MV-4-11 (cell line): ENCODE measurements at places on chromosomes 5 and 9.

DNA sequence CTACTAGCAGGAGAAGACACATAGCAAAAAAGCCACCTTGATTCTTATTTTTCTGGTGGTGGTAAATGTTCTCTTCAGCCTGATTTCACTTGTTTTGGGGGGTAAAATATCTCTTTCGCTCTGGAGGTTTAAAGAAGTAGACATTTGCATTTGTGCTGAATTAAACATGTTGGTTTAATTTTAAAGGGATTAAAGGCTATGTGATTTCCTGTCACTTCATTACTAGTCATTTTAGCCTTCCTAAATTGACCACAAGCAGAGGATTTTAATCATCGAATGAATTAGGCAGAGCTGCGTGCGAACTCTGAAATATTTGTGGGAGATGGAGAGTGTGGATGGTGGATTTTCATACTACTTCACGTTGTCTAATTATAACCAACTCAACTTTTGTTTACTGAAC, 4.8 kb downstream of the RASGRF2 start:
- no peak for DNase-seq

DNA sequence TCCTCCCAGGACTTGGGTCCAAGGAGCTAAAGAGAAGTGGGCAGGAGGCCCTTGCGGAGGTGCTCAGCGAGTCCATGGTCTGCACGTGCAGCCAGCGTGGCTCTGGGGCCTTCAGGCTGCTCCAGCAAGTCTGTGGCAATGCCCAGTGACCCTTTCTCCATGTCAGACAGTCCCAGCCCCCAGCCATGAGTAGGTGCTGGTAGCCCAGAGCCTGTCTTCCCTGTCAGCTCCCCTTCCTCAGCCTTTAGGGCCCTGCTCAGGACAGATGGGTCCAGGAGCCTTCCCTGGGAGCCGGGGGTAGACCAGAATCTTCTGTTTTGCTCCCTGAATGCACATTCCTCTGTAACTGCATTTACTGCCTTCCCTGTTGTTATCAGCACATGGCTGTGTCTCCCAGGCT, 147.2 kb upstream of the IRX2 start:
- no peak for DNase-seq

- peak; percentile 65 for DNase-seq
These were observed 68.9 kb downstream of the FAT2 start for GRCh38 chr5:151522226-151522625.

- no peak for DNase-seq
These were observed 471.5 kb downstream of the HINT1 start for GRCh38 chr5:130693509-130693908.

GRCh38 chr5:151897896-151898295, 26.8 kb downstream of the GLRA1 start:
- DNase-seq: no peak

GRCh38 chr9:35854091-35854762, 16.0 kb downstream of the OR13J1 start:
- no peak for DNase-seq

DNA sequence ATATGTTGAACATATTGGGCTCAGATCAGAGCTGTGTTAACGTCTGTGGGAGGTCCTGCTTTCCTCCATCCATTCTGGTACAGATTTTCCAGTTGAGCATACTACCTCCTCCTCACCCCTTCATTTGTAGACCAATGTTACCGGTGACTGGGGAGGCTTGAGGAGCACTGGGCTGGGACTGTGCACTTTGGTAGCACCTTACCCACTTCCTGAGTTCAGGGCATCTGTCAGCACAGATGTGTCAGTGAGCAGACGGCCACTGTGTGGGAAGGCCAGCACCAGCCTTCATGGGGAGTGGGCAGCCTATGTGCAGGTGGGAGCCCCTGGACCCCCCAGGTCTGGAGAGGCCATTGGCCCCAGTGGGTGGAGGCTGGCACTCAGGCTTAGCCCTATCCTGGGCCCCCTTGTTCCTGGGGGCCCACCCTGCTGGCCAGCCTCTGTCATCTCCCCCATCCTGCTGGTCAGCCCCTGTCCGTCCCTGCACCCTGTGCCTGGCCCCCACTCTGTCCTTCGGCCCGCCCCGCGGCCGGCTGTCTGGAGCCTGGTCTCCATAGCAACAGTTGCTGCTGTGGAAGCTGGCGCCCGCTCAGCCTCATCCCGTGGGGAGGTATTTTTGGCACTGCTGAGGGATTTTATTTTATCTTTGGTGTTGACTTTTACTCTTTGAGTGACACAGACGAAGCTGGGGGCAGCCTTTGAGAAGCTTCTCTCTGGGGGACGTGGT, 21.3 kb downstream of the WNK2 start:
- DNase-seq: no peak

GRCh38 chr5:89282554-89283510, 399.8 kb upstream of the MEF2C start:
- DNase-seq: no peak

GRCh38 chr5:178473854-178474253, 116.3 kb downstream of the COL23A1 start:
- DNase-seq: no peak

DNA sequence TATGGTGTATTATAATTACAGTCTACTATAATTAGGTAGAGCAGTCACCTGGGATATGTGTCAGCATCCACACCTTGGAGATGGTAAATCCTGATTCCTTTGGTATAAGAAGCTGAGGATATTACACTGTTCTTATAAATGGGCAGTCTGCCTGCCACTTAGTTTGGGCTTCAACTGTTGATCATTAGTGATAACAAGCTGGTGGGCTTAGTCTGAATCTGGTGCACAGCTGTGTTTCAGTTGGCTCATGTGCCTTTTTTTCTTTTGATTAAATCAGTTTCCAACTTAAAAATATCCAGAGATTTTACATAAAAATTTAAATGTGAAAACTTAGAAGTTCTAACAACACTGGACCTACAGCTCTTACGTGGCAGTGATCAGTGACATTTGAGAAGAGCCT, 21.2 kb downstream of the LVRN start:
- no peak for DNase-seq

GRCh38 chr5:88732181-88732633, 150.8 kb downstream of the MEF2C start:
- DNase-seq: peak; percentile 98

GRCh38 chr5:175692235-175692995, 34.5 kb downstream of the HRH2 start:
- no peak for DNase-seq

- DNase-seq: no peak
These were observed 111.3 kb upstream of the FST start for GRCh38 chr5:53368966-53369605.

DNA sequence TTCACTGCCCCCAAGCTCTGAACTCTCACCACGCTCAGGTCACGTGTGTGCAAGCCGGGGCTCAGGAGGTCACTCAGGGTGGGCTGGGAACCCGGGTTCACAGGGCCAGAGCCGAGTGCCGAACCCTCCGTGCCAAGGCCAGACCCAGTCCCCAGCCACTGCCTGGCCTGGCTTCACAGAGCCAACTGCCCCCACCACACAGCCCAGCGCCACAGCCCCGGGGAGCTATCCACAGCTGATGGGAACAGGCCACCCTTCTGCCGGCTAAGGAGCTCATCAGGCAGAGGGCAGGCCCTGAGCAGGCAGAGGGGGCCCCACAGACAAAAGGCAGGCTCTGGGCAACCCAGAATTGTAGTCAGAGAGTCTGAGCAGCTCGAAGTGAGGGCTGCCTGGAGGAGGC, 117.0 kb downstream of the VAV2 start:
- no peak for DNase-seq

DNA sequence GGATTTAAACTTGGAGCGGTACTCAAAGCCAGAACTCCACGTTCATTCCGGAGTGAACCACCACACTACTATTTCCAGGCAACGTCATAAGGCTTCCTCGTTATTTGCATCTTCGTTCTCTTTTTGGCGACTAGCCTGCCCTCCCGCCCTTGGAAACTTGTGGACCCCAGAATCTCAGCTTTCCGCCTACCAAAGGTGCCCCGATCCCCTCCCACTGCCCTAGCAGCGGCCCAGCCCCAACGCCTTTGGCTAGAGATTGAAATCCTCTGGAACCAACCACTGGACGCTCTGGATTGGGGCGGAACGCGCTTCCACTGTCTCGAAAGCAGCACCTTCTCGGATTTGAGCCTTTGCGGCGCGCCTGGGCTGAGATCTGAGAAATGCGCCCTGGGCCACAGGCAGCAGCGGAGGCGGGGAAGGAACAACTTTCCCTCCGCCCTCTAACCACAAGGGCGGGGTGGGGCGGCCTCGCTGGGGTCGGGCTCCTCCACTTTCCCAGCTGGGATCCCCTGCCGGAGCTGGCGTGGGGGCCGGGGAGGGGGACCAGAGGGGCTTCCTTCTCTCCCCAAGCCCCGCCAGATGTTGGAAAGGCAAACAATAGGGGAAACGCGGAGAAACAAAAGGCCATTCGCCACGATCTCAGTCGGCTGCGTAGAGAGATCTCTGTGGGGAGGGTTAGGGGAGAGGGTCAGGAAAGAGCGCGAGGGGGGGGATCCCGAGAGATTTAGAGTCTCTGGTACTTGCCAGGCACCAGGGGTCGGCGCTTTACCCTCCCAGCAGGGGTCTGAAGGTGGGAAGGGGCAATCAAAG, 1.3 kb downstream of the MOB3B start:
- DNase-seq: peak; percentile 58

- DNase-seq: no peak
These were observed 46.6 kb downstream of the TMEM252 start for GRCh38 chr9:68493958-68494577.

DNA sequence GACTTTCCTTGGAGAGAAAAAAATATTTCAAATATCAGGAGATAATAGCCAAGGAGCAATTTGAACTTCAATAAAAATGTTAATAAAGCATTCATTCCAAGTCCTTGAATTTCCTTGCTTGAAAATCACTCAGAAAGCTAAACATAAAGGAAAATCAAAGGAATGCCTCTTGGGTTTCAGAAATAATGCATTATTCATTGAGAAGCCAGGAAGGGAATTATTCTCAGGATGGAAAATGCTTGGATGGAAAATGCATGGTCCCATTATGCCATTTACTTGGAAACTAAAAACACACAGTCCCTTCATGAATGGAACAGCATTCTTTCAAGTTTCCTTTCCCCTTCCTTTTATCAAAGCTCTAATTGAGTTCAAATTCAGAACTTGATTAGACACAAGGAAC, 160.9 kb downstream of the LPAR1 start:
- DNase-seq: no peak

- DNase-seq: no peak
These were observed 18.1 kb downstream of the OLFML2A start for GRCh38 chr9:124794902-124795491.

DNA sequence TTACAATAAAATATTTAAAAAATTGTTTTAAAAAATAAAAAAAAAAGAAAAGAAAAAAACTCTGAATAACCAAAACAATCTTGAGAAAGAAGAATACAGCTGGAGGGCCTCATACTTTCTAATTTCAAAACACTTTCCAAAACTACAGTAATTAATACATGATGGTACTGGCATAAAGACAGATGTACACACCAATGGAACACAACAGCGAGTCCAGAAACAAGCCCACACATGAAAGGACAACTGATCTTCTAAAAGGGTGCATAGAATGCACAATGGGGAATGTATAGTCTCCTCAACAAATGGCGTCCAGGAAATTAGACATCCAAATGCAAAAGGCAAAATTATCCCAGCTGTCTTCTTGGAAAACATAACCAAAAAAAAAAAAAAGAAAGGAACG, 99.6 kb downstream of the LURAP1L start:
- DNase-seq: no peak

- DNase-seq: no peak
These were observed 514.7 kb upstream of the GRIN3A start for GRCh38 chr9:102253099-102253498.

GRCh38 chr5:102927007-102927406, 171.9 kb downstream of the PAM start:
- no peak for DNase-seq

- DNase-seq: peak; percentile 38
These were observed 15.3 kb upstream of the F2RL2 start for GRCh38 chr5:76638479-76638878.

DNA sequence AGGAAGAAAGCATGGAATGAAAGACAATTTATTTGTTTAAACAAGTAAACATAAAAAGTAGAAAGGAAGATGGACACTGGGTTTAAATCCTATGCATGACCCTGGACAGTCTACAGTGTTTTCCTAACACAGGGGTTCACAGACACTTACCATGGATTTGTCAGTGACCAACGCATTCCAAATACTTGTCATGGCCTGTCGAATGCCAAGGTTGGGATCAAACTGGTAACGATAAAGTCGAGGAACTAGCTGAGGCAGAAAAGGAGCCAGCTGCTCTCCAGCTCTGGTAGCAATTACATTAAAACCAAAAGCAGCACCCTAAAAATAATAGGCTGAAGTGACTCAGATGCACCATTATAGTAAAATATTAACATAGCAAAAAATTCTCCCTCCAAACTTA, 59.4 kb upstream of the OR2K2 start:
- no peak for DNase-seq

GRCh38 chr5:153774686-153775085, 264.0 kb downstream of the FAM114A2 start:
- no peak for DNase-seq
